Fibroblast of skin of back (primary cell): ENCODE measurements at places on chromosomes 5 and 9.

GRCh38 chr5:4906786-4907185, 233.3 kb upstream of the ADAMTS16 start:
- no peak for DNase-seq

- DNase-seq = no peak
These were observed 25.8 kb downstream of the NIPAL4 start for GRCh38 chr5:157485811-157486210.

- DNase-seq = no peak
These were observed 2.3 kb upstream of the IL17B start for GRCh38 chr5:149381261-149381985.

DNA sequence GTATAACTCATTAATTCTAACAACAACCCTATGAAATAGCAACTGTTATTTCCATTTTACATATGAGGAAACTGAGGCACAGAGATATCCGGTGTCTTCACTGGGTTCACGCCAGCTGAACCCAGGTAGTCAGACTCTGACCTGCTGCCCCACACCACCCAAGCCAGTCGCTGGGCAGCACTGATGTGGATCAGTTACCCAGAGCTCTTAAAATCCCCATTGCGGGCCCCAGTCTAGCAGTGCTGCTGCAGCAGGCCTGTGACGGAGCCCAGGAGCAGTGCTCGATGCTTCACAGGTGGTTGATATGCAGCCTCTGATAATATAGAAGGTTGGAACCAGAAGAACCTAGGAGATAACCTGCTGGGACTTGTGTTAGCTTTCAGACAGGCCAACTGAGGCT, 24.3 kb downstream of the PTPA start:
- no peak for DNase-seq

- no peak for DNase-seq
These were observed 392.5 kb downstream of the TMEM167A start for GRCh38 chr5:82684659-82685058.

- DNase-seq = no peak
These were observed 119.0 kb upstream of the LMX1B start for GRCh38 chr9:126494746-126495145.

GRCh38 chr5:24364711-24365110, 280.1 kb downstream of the CDH10 start:
- DNase-seq = no peak

- DNase-seq = no peak
These were observed 3.0 kb upstream of the TUBB4B start for GRCh38 chr9:137237759-137238726.

DNA sequence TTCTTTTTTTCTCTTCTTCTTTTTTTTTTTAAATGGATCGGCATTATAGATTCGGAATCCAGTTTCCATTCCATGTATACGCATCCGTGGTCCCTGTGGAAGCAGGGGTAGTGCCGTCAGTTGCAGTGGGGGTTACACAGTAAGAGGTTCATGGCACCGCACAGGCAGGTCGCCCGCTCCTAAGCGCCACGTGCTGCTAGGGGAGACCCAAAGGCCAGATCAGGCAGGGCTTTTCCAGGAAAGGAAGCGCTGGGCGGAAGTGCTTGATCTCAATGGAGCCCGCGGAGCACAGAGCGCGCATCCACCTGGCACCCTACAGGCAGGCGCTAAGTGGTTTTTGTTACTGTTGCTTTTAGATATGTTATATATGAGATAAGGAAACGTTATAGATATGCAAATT, 174.8 kb upstream of the OR13F1 start:
- no peak for DNase-seq

- DNase-seq = no peak
These were observed 35.3 kb downstream of the NSUN2 start for GRCh38 chr5:6597557-6597956.
